ENCODE measurements at places on chromosomes 11 and 22.

GRCh38 chr11:66172146-66172545 is 96.3 kb upstream of the RAB1B start:
- DNase-seq, result no peak

GRCh38 chr11:121625777-121626506 is 173.2 kb upstream of the SORL1-AS1 start:
- DNase-seq, result no peak

GRCh38 chr11:125724125-125724524 is 22.0 kb upstream of the PATE1 start:
- DNase-seq, result no peak

DNA sequence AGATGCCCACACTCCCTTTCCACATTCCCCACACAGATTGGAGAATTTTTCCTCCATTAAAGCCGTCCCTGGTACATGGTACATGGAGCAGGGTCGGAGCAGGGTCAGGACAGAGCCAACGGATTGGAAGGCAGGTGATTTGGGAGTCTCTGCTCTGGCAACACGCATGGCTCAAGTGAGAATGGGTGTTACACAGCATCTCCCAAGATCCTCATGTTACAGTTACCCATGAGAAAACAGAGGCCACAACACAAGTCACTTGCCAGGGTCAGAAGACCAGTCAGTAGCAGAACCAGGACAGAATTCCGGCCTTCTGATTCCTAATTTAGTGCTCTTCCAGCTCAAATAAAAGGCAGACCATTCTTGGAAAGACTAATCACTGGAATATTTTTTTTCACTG is 7.7 kb upstream of the F2 start:
- no peak for DNase-seq

DNA sequence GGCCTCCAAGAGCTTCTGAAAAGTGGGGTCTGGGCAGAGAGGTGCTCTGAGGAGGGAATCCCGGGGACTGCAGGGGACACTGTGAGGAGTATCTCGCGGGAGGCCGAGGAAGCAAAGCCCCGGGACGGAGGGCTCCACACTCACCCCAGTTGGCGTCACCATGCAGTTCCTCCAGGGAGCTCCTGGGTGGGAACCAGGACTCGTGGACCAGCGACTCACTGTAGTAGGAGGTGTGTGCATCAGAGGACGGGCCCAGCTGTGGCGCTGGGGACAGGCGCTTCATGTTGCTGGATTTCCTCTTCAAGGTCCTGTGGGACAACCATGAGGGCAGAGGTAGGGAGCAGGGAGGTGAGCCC is 4.8 kb downstream of the SUN2 start:
- DNase-seq, result no peak

- no peak for DNase-seq
These were observed 5.1 kb downstream of the SYT12 start for GRCh38 chr11:67027943-67028542.

DNA sequence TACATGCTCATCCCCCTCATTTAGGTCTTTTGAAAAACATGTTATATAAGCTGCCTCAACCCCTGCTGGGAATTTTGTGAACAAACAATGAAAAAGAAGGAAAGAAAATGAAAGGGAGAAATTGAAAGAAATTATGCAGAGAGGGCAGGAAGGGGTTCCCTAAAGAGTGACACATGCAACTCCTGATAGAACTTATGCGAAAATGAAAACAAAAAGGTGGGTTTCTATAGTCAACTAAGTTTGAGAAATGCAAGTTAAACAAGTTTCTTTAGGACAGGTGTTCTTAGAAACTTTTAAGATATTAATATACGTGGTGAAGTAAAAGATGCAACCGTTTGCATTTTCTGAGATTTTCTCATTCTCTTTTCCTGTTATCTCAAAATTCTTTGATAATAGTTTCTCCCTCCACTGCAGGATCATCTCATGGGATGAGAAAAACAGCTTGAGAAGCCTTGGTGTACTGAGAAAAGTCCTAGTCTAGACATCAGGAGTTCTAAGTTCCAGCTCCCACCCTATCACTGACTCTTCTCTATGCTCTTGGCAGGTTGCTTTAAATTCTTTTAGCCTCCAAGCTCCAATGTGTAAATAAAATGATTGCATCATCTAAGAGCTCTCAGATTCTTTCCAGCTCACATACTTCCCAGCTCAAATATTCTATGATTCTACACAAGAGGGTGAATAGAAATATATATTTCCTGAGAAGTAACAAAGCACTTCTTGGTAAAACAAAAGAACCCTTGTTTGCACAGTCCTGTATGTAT is 109.2 kb downstream of the FAM76B start:
- no peak for DNase-seq

GRCh38 chr22:36510966-36511881 is 4.4 kb upstream of the FOXRED2 start:
- DNase-seq, result no peak

GRCh38 chr11:59857439-59858434 is 8.6 kb downstream of the TCN1 start:
- no peak for DNase-seq

GRCh38 chr11:29300420-29300819 is 716.4 kb downstream of the KCNA4 start:
- no peak for DNase-seq

GRCh38 chr22:27046603-27047002 is 389.2 kb downstream of the MIAT start:
- no peak for DNase-seq

DNA sequence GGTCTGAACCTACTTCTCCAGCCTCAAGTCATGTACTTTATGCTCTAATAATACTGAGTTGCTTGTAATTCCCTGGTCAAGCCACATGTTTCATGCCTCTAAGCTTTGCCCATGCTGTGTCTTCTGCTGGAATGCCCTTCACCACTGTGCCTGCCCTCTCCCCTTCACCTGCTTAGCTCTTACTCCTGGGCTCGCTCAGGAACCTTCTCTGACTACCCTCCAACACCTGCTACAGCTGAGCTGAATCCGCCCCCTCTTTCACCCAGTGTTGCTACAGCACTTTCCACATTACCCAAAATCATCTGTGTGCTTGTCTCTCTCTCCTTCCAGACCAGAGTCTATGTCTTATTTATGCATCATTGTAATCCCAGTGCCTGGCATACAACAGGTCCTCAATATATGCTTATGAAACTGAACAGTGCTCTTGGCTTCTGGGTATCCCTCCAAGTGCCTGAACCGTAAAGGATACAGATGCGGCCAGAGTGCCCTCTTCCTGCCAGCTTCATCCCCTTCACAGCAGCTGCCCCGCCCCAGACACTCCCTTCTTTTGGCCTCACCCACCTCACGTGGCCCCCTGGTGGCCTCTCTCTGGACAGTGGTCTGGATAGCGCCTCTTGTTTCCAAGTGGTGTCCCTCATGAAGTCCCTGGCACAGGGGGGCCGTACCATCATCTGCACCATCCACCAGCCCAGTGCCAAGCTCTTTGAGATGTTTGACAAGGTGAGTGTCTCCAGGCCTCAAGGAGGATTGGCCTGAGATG is 7.1 kb downstream of the ABCG4 start:
- no peak for DNase-seq

DNA sequence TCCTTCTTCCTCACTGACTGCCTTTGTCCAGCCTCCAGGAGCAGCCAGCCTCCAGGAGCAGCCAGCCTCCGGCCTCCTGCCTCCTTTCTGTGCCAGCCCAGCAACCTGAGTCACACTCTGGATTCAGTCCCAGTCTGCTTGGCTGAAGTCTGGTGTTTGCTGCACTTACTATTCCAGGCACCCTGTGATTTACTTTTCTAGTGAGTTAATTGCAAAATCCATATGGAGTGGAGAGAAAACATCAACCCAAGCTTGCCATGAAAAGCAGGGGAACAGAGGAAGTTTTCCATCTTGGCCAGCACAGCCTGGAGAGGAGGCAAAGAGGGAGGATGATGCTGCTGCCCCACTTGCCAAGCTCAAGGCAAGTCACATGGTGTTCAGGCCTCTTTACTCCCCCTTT is 400.5 kb downstream of the TENM4 start:
- DNase-seq, result no peak

DNA sequence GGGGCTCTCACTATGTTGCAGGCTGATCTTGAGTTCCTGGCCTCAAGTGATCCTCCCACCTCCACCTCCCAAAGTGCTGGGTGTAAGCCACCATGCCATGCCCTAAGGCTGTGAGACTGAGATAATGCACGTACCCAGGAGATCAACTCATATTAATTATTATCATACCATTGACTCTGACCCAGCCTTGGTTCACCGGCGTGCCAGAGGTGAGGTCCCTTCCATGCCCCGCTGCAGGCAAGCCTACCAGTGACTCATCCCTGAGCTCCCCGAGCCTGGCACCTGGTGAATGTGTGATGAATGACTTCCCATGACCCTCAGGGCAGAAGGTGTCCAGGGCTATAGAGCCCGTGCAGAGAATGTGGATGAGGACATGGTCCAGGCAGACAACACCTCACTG is 12.1 kb downstream of the GAL3ST1 start:
- DNase-seq, result no peak

GRCh38 chr11:76734456-76735420 is 48.4 kb upstream of the TSKU start:
- DNase-seq, result no peak

DNA sequence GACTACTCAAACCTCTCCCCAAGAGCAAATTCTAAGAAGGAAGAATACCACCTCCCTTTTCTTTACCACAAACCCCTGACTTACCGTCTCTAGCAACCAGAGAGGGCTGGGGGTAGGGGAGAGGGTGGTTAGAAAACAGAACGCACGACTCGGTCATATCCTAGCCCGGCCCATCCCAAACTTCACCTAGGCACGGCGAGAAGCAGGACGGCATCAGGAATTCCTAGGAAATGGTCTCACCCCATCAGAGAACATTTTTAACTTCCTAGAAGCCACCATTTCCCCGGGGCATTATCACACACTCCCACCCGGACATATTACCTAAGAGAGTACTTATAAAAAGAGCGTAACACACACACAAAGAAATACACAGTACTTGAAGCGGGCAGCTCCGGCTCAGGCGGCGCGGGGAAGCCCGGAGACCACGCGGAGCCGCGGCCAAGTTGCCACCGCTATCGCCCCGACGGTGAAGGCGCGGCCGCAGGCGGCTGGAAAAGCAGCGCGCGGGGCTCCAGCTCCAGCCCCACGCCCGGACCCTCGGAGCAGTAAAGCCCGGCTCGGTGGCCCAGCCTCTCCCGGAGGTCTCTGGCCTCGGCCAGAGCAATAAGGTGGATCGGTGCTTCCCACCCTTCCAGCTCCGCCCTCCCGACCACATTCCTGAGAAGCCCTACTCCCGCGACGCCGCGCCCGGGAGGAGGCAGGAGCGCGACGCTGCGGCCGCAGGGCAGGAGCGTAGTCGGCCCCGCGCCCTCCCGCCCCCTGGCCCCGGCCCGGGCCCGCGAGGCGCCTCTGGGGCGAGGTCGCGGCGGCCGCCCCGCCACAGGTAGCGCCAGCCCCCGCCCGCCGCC is 878 bp downstream of the RRAS2 start:
- no peak for DNase-seq

GRCh38 chr11:4202749-4203148 is 108.2 kb downstream of the RRM1 start:
- no peak for DNase-seq

GRCh38 chr22:32793589-32793988 is 7.9 kb upstream of the TIMP3 start:
- no peak for DNase-seq

- no peak for DNase-seq
These were observed 4.0 kb downstream of the VWCE start for GRCh38 chr11:61290905-61291690.

DNA sequence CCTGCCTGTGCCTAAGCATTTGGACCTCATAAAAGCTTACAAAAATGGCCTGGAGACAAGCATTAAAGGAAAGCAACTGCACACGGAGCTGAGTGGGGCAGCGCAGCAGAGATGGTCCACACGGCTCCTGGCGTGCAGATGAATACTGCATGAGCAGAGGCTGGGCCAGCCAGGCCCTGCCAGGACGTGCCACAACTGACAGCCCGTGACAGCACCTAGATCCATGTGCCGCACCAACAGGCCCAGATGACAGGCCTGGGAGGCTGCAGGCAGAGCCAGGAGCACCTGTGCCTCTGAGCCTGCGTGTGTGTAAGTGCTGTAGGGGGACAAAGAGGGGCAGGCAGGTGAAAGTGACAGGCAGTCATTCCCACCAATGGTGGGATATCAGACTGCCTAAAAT is 33.4 kb downstream of the MICAL3 start:
- no peak for DNase-seq

GRCh38 chr11:45651156-45651555 is 14.3 kb downstream of the CHST1 start:
- DNase-seq, result no peak

DNA sequence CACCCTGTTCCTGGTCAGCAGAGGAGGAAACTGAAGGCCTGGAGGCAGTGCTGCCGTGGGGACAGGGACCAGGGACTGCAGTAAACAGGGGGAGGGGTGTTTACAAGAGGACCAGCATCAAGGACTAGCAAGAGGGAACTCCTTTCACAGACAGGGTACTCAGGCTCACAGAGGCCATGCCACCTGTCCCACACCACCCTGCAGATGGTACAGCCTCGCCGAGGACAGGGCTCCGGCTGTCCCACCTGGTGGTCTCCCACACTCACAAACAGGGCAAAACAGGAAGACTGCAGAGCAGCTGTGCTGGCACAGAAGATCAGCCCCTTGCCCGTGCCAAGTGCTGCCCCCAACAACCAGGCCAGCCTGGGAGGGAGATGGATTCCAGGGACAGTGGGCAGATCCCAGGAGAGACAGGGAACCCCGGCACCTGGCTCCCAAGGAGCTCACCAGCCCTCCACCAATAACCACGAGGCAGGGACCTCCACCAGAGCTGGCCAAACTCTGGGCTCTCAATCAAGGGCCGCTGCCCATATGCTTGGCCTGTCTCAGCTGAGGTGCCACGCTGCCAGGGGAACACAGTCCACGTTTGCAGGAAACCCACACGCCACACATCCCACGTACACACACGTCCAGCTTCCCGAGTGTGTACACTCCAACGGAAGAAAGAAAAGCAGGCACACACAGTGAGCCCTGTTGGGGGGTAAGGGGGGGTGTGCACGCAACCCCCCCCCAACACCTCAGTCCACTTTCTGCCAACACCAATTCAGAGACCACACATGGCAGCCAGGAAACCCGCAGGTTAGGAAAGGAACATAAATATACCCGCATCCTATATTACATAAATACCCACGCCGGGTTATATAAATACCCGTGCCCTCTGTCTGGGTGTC is 2.1 kb downstream of the CSNK1E start:
- no peak for DNase-seq

- no peak for DNase-seq
These were observed 9.8 kb upstream of the BARX2 start for GRCh38 chr11:129365816-129366215.

- no peak for DNase-seq
These were observed 27.6 kb upstream of the CD44 start for GRCh38 chr11:35111161-35112055.

GRCh38 chr11:93244018-93244417 is 46.2 kb upstream of the SLC36A4 start:
- DNase-seq, result no peak

- no peak for DNase-seq
These were observed 51.8 kb downstream of the NCAPD3 start for GRCh38 chr11:134171951-134172350.
